ENCODE measurements at places on chromosomes 3 and 15.

DNA sequence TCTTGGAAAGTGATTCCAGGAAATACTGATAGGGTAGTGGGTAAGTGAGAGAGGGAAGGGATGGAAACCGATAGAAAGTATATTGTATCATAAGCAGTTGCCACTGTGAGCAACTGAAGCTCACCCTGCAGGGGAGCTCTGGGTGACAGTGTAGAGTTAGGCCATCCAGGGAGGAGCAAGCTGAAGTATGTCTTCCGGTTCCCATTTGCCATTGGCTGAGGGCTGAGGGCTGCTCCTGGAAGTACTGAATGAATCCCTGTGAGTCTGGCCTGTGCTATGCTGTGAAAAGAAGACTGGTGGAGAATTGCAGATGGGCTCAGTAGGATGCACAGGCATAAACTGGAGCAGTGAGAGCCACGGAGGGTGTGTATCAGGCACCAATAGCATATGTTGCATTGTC, 348.3 kb downstream of the MFSD1 start:
- no peak for DNase-seq

GRCh38 chr15:31080591-31081014, 20.9 kb downstream of the TRPM1 start:
- peak; percentile 20 for DNase-seq

- DNase-seq: no peak
These were observed 114.9 kb downstream of the MCTP2 start for GRCh38 chr15:94346282-94346681.

DNA sequence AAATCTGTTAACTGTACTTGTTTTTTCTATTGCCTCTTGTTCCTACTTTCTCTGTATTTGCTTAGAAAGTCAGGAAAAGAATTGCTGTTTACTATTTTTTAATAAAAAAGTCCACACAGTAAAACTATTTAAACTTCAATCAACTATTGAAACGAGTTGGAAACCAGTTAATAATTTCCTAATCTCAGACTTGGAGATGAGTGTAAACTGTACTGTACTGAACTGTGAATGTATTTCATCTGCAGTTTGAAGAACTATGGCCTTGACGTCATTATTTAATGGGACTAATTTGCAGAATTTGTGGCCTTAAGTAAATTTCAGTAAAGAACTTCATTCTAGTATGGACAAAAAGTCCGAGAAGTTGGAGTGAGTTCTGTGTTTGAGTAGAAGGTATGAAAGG, 89.1 kb downstream of the LRRC28 start:
- DNase-seq: no peak

- DNase-seq: no peak
These were observed 24.7 kb upstream of the KIF23 start for GRCh38 chr15:69389426-69389825.

DNA sequence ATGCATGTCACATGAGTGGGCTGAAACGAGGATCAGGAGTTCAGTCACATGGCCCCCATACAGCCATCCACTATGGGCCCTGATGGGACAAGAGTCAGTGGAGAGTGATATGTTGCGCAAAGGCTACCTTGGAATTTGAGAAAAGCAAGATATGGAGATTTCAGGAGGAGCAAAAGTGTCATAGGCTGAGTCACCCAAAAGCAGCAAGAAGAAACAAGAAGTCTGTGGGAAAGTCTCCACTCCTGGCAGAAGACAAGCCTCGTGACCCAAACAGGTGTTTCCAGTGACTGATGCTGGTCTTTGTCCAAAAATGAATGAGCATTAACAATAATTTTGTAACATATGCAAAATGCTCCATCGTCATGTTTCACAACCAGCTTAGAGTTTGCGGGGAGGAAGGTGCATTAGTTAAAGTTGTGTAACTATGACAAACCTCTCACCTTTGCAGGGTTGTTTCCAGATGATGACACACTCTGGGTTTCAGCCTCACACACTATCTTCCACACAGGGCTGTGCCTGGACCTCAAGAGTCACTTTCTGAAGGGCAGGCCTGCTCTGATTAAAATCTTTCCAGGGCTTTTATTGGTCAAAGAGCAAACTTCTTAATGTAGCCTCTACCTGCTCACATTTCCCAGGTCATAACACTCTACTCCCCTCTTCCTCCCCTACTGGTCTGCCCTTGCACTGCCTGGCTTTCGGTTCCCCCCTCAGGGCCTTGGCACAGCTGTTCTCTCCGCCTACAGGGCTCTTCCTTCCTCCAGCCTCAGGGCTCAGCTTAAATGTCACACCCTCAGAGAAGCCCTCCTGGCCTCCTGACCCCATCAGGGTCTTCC, 3.9 kb upstream of the DNASE1L3 start:
- no peak for DNase-seq

DNA sequence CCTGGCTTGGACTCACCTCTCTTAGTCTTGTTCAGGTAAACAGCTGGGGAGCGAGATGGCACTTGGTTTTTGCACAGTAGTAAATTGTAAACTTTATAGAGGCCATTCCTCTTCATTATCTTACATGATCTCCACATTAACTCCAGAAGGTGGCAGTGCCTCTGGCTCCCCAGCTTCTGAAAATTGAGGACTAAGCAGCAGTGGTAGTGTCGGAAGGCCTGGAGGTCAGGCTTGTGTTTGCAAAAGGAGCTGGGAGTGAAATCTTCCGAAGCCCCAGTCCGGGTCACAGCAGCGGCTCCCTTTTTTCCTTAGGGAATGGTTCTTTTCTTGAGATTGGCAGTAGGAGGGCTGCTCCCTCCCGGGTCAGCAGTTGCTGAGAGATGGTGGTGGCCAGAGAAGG, 85.7 kb downstream of the FNDC3B start:
- DNase-seq: no peak

- DNase-seq: no peak
These were observed 10.9 kb upstream of the LYSMD4 start for GRCh38 chr15:99744142-99744541.

DNA sequence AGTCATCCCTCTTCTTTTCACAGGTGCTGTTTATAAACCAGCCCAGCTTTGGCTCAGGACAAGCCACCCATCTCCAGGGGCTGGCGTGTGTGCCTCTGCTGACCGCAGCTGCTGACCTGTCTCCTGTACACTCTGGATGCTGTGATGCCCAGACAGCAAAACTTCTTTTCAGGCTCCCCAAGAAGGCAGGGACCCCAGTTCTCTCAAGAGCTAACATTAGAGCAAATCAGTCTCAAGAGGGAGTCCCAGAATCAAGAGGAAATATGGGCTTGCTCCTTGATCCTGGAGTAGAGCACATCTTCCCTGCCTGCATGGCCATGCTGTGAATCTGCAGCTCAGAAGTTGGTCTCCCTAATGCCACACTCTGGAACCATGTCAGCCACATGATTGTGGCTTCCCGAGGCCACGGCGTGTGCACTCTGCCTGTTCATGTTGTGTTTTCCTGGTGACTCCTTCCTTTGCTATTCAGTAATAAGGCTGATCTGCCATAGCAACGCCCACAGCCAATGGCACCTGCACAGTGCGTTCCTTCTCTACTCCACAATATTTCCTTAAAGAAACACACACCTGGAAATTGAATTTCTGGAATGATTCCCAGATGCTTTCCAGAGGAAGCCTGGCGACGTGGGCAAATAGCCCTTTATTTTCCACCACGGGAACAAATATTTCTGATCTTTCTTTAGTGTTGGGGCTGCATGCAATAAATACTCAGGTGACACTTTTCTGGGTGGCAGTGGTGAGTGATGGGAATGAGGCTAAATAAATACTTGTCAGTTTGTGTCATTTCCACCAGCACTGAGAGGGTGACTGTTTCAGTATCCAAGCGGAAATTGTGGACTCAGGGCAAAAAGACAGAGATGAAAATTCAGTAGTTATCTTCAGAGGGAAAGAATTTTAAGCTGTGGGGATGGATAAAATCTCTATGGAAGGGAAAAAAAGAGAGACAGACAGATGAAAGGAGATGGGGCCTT, 21.9 kb upstream of the THSD4 start:
- DNase-seq: no peak

DNA sequence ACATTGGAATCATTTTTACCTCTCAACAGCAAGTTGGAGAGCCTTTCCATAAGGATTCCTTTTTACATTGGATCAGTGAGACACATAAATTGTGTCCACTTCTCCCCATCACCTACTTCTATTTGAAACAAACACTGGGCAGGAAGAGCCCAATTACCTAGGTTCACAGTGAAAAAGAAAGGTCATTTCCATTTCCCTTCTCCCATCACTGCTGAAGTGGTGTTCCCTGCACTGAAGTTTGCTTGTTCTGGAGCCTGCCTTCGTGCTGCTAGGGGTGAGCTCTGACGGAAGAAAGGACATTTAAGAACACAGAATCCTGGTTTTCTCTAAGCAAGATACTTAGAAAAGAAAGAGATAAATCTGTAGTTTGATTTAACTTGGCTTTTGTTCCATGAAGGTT, 123.8 kb upstream of the ZBTB20 start:
- DNase-seq: no peak

GRCh38 chr3:167750272-167750971, 14.9 kb downstream of the SERPINI1 start:
- DNase-seq: no peak

DNA sequence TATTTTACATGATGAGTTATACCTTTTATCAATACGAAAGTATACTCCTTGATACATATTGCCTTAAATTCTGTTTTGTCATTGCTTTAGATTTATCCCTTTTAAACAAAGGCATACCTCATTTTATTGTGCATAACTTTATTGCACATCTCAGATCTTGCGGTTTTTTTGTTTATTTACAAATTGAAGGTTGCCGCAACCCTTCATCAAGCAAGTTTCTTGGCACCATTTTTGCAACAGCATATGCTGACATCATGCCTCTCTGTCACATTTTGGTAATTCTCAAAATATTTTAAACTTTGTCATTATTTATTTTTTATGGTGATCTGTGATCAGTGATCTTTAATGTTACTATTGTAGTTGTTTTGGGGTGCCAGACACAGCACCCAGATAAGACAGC, 20.9 kb downstream of the SNRK start:
- no peak for DNase-seq

DNA sequence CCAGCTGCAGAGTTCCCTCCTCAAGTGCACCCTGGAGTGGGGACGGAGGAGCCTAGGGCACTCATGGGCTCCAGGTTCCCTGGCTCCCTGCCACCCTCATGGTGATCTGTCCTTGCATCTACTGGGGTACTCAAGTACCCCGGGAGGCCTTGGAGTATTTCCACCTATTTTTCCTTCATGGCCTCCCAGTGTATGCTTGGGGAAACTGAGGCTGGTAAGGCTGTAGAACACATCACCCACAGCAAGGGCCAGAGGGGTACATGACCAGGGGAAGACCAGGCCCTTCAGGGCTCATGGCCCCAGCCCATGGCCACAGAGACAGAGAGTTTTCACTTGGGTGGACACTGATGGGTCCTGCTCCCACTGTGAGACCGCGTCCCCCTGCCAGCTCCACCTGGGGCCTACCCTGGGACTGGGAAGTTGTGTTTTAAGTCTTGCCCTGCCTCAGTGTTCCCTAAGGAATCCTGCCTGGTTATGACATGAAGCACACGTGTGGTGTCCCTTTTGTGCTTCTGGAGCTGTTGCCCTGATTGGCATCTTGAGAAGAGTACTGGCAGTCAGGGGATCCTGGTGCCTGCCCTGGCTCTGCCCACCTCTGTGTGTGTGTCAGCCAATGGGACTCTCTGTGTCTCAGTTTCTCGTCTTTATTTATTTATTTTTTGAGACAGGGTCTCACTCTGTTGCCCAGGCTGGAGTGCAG, 132.8 kb downstream of the TJP1 start:
- DNase-seq: no peak

- no peak for DNase-seq
These were observed 271.3 kb upstream of the TPRG1 start for GRCh38 chr3:188900421-188900951.

- no peak for DNase-seq
These were observed 15.7 kb upstream of the CNBP start for GRCh38 chr3:129199366-129199765.

- no peak for DNase-seq
These were observed 388.5 kb upstream of the THBS1 start for GRCh38 chr15:39192351-39192750.

GRCh38 chr3:78025916-78026315, 986.0 kb downstream of the ROBO2 start:
- no peak for DNase-seq

DNA sequence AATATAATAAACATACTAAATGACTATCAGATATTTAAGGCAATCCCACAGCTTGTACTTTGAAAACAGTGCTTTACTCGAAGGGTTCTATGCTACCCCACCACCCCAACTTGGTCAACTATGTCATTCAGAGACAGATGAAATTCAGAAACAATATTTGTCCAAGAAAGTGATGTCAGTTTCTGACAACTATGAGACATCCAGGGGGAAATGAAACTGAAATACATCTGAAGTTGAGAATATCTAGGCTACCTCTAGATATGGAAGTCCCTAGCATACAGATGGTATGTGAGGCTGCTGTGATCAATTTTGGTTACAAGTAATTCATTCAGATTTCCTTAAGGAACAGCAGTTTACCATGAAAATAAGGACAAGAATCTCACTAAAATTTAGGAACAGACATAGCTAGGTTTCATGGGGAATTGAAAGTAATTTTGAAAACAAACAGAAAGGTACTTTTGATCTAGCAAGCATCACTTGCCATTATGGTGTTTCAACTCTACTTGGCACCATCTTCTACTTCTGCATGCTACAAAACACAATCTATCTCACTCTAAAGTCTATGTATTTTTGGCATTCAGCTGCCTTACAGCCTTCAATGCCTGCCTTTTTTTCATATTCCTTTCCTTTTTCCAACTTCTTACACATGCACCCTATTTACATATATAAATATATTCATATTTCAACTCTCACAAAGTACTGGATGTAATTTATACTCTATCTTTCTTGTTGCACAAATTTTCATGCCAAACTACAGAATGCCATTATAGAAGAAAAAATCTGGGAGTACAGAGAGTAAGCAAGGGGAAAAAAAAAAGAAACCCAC, 21.7 kb downstream of the ATG3 start:
- DNase-seq: no peak

DNA sequence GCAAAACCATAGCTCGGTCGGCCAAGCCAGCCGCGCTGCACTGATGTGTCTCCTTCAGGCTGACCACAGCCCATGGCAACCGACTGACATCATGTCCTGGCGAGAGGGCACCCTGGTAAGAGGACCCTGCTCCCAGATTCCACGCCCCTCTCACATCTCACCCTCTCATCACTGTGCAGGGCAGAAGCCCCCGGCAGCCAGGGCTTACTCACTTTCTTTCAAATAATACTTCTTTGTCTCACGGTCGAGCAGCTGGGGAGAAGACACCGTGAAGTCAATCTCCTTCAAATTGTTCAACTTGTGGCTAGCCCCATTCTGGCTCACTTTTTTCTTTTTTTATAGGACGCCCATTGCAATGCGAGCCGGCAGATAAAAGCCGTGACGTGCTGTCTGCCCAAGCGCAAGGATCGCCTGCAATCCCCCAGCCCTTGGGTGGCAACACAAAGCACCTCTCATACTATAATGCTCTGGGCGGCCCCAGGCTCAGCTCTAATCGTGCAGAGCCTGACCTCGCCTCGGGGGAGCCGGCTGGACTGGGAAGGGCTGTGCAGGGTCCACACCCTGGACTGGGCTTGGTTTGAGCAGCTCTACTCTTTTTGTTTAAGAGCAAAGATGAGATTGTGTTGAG, 33.6 kb downstream of the VGLL4 start:
- DNase-seq: no peak

DNA sequence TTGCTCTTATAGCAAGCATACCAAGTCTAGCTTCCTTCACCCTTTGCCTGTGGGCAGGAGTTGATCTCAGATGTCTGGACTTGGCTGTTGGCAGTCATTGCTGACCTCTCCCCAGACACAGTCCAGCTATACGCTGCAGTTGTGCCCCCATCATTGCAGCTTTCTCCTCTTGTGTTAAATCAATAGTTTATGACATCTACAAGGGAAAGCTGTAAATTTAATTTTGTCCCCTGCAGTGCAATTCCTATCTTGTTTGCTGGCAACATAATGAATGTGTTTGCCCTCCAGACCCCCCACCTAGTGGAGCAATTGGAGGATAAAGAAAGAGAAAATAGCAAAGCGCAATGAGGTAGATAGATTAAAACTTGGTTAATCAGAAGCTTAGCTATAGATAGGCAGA, 280.2 kb downstream of the LSAMP start:
- no peak for DNase-seq

All from stimulated activated CD8-positive, alpha-beta memory T cell treated with anti-CD3 and anti-CD28 coated beads, Interleukin-7, amount 100 ng/mL, for 1 hour (primary cell).